D341Med (cell line): ENCODE measurements at places on chromosomes 4 and X.

DNA sequence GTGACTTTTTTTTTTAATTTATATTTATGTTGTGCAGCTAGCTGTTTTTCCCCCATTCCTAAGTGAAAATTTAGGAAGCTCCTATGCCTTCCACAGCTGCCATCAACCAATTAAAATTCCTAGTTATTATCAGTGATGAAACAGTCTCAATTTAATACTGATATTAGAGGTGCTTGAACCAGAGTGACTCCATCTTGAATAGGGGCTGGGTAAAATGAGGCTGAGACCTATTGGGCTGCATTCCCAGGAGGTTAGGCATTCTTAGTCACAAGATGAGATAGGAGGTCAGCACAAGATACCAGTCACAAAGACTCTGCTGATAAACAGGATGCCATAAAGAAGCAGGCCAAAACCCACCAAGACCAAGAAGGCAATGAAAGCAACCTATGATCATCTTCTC, 136.7 kb downstream of the DCHS2 start:
- DNase-seq = no peak

DNA sequence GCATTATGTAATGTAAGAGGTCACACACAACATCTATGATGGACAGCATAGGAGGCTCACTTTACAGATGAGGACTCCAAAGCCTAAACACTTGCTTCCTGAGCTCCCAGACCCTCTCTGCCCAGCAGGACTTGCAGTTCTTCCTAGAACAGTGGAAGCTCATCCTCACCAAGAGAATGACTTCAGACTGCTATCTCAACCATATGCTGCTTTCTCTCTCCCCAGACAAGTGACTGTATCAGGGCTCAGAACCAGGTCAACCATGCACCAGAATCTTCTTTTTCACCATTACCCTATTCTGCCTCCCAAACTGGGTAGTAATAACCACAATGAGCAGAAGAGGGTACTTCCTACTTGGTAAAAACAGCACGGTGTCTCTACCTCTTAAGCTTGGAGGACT, 12.2 kb downstream of the RNF150 start:
- no peak for DNase-seq

GRCh38 chr4:174828845-174829701, at the start of gene GLRA3:
Gene GLRA3, minus strand, starts transcription at chr4:174829247. Its CDS starts 436 bp downstream, at chr4:174828811.
- DNase-seq = peak; percentile 94

- no peak for DNase-seq
These were observed 975 bp downstream of the KCNE5 start for GRCh38 chrX:109623997-109624396.

GRCh38 chr4:17718471-17718870, 63.0 kb downstream of the FAM184B start:
- no peak for DNase-seq

DNA sequence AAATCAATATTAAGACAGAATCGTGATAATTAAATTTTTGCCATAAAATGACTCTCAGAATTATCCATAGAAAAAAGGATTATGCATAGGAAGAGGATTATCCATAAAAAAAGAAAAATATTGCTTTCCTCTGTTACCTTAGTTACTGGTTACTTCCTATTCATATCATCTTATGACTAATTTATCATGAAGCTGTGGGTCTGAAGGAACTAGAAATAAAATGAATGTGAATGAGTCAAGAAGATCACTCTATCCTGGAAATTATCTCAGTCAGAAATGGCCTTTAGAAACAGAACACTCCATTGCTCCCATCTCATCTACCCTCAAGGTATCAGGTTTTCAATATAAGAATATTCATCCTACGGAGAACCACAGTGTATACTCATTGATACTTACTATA, 19.4 kb downstream of the RPS6KA6 start:
- DNase-seq = no peak

DNA sequence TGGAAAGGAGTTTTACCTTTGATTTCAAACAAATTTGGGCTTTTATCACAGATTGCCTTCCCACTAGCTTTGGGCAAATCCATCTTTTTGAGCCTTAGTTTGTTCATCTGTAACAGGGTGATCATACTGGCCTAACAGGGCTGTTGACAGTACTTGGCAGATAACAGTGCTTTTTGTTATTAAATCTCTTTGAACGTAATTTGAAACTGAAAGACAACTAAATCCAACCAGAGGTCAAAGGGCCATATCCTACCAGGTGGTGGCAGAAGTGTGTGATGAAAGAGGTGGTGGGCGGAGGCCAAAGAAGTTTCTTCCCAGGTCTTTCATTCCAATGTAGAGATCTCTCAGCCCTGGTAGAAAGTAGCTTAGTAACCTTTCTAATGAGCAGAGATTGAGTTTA, 35.2 kb upstream of the TADA2B start:
- DNase-seq = no peak

DNA sequence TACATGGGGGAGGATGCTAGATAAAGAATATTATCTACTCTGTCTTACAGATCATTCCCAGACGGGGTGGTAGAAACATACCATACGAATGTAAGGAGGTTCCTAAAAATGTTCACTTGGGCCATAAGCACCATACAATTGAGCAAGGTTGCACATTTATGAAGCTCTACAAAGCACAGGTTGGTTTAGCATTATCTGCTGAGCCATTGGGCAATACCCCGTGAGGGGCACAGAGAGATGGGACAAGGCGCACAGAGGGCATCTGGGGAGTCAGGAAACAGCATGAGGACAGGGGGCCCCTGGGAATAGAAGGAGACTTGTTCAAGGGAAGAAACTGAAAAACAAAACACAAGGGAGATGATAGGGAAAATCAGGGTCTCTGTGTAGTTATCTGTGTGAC, 305.3 kb downstream of the TRIML1 start:
- no peak for DNase-seq

DNA sequence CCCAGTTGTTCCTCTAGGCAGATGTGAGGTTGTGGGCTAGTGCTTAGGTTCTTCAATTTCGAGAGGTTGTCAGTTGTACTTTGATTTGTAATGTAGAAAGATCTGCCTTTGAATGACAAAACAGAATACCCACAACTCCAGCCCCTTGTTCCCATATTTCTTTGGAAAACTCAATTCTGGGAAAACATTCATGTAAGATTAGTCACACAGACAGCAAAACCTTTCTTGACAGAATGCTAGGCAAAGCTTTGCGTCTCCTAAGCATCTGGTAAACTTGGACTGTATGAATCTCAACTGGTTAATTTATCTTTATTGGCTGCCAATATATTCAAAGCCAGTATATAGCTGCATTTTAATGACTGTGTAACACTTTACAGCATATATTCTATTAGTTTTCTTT, 34.9 kb downstream of the NOCT start:
- DNase-seq = no peak

- DNase-seq = peak; percentile 81
These were observed 72.9 kb upstream of the STIM2 start for GRCh38 chr4:26787461-26788340.

GRCh38 chr4:113645771-113646441, 115.6 kb downstream of the CAMK2D start:
- no peak for DNase-seq

DNA sequence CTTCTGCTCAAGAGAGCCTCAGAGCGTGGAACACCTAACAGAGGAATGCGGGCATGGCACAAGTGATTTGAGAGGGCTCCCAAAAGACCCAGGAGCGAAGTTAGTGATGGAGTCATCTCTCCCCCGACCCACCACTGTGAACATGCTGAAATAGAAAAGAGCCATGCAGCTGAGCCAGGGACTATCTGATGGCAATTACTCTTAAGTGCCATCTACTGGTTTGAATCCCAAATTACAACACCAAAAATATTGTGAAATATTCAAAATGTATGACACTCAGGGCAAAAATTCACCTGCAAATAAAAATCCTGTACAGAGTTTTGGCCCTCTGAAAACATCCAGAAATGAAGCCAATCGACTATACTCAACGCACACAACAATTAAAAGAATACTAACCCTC, 2038.9 kb upstream of the ADGRL3 start:
- peak; percentile 10 for DNase-seq

DNA sequence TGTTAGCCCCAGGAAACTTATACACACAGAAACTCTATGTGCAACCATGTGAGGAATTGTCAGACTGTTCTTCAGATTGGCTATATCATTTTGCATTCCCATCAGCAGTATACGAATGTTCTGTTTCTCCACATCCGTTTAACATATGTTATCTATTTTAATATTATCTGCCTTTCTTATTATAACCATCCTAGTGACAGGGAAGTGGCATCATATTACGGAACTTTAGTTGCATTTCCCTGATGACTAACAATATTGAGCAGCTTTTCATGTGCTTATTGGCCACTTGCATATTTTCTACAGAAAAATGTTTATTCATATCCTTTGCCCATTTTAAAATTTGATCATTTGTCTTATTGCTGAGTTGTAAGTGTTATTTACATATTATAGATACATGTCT, 36.5 kb upstream of the IL15 start:
- no peak for DNase-seq

GRCh38 chr4:25927361-25928195, 13.6 kb downstream of the SMIM20 start:
- DNase-seq = no peak

GRCh38 chr4:130197946-130198345, 1102.0 kb downstream of the C4orf33 start:
- DNase-seq = no peak

GRCh38 chr4:8862334-8862733, 9.3 kb downstream of the HMX1 start:
- DNase-seq = no peak

- DNase-seq = no peak
These were observed 88.3 kb upstream of the MSX1 start for GRCh38 chr4:4771160-4771559.

GRCh38 chr4:147735413-147736301, 3.8 kb downstream of the ARHGAP10 start:
- no peak for DNase-seq

DNA sequence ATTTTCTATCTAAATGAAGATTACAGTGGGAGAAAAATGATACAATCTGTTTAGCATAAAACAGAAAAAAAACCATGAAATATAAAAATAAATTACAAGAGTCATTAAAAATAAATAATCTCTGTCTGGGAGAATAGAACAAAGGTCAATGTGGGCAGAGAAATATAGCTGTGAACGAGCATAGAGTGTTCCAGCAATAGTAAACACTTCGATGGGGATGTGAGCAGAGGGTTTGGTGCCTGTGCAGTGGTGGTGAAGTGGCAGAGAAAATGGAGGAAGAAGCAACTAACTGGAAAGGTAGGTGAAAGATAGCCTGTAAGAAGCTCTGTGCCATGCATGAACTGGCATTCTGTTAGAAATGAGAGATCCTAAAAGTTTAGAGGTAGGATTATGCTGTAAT, 64.9 kb downstream of the ANKRD50 start:
- DNase-seq = no peak

GRCh38 chr4:4555916-4556315, 14.1 kb upstream of the STX18 start:
- DNase-seq = no peak

GRCh38 chr4:102400898-102401297, 55.6 kb upstream of the SLC39A8 start:
- DNase-seq = no peak
